ENCODE measurements at places on chromosomes 7 and 10.
A peak's percentile ranks its signal among the peaks of the same experiment; 100 is the strongest.

GRCh38 chr10:5776881-5777197 is 36.4 kb downstream of the GDI2 start:
- no peak for DNase-seq

- no peak for DNase-seq
Observed at GRCh38 chr7:24576171-24577025, 3.1 kb downstream of the PALS2 start.

DNA sequence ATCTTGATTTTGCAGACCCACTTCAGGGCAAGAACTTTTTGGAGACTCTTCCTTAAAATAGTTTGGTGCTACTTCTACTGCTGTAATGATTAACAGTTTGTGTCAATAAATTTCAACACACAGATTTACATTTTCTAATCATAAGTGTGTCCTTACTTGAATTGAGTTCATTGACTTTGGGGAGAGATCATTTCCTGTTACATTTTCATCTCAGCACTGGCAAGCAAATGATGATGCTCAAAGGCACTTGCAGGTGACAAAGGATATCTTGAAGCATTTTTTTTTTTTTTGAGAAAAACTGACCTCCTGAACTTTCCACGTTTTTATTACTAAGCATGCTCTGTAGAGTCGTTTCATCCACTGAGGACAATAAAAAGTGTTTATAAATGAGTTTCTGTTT is 52.7 kb downstream of the GPR85 start:
- no peak for DNase-seq

GRCh38 chr10:80464557-80465450 is 10.7 kb downstream of the TSPAN14 start:
- peak; percentile 76 for DNase-seq

DNA sequence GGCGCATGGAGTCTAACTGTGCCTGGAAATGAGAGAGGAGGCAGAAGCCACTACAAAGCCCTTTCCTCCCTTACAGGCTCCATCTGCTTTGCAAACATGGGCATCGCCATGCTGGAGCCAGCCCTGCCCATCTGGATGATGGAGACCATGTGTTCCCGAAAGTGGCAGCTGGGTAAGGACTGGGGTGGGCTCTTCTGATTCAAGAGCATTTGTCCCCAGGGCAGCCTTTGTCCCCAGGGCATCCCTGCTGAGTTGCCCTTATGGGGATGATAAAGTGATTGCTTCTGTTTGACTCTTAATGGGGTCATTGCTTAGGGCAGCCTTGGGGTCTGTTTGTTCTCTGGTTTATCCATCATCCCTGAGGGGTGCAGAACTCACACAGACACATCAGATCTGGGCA is 16.8 kb downstream of the SLC18A2 start:
- no peak for DNase-seq

GRCh38 chr7:137611606-137612005 is 235.2 kb downstream of the DGKI start:
- DNase-seq: no peak

DNA sequence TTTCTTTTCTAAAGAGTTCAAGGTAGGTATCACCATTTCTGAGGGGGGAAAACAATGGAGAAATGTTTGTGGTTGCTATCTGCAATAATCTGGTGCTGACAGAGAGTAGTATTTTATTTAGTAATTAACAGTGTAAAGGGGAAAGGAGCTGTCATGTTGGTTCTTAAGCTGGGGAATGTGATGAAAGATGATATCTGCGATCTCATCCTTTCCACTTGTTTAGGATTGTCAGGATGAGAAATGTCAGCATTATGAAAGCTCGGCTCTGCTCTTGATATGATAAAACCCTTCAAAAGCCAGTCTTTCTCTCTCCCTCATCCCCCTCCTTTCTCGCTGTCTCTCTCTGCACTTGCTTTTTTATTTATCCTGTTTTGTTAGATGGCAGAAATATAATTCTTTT is 106.1 kb downstream of the POU6F2 start:
- DNase-seq: no peak

- DNase-seq: peak; percentile 51
Observed at GRCh38 chr10:121734589-121735045, 136.4 kb upstream of the FGFR2 start.
